ENCODE measurements at places on chromosomes 3 and 15.

DNA sequence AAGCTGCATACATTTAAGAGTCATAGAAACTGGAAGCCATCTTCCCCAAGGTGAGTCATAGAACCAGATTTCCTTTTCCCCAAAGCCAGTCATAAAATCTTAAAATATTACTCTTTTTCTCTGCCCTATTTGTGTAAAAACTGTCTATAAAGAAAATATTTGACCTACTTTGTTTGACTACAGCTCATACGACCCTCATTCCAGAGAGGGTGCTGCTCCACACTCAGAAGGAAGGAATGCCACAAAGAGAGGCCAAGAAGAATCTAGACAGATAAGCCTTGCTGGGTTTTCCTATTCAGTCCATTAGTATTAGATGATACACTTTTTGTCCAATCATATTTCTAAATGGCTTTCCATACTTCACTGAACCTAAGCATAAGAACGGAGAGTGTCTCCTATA is 671.6 kb upstream of the SGO1 start:
- DNase-seq = no peak

- no peak for DNase-seq
Observed at GRCh38 chr15:41010345-41010744, 57.1 kb downstream of the CHAC1 start.

DNA sequence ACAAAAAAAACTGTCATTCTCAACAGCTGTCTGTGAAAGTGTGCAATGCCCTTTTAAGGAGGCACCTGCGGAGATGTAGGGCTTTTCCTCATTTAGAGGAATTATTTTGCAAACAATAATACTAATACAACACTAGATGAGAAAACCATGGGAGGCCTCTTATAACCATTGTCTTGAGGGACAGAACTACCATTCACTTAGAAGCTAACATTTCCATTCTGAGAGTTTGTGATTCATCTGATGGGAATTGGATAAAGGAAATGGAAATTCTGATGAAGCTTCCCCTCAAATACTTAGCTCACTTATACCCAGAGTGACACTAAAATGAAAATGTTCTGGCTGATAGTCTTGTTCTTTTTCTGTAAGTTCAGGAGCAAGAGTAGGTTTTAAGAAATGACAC is 147.7 kb downstream of the CADPS start:
- no peak for DNase-seq

DNA sequence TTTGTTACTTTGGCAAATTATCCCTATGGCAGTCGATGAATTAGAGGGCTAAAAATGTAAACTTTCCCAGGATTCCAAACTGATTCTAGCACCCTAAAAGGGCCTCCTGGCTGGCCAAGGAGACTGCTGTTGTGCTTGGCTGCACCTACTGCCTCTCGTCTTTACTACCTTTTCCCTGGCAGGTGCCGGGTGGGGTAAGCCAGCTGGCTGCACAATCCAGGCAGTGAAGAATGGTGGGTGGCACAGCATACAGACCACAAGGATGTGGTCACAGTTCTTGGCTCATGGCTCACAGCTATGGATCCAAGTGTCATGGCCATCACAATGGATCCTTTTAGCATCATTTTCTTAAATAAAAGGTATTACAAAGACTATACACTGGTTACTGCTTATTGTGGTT is 20.7 kb upstream of the SLC25A26 start:
- no peak for DNase-seq

DNA sequence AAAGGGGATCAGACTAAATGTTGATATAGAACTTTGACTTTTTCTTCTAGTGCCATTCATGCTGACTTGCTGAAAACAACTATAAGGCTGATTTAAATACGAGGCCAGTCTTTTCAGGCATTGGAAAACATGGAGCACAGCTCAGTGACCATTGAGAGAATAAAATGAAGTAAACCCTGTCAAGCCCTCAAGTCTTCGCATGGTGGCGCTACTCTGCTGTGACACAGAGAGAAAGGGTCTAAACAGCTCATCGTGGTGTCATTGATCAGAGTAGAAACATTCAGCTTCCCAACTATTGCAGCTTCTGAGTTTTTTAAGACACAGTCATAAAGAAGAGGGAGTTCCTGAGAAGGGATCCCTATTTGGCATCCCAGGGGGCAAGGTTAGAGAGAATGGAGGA is 716.2 kb downstream of the DIPK2A start:
- no peak for DNase-seq

GRCh38 chr15:41862515-41863116 is 24.0 kb downstream of the PLA2G4B start:
- no peak for DNase-seq

DNA sequence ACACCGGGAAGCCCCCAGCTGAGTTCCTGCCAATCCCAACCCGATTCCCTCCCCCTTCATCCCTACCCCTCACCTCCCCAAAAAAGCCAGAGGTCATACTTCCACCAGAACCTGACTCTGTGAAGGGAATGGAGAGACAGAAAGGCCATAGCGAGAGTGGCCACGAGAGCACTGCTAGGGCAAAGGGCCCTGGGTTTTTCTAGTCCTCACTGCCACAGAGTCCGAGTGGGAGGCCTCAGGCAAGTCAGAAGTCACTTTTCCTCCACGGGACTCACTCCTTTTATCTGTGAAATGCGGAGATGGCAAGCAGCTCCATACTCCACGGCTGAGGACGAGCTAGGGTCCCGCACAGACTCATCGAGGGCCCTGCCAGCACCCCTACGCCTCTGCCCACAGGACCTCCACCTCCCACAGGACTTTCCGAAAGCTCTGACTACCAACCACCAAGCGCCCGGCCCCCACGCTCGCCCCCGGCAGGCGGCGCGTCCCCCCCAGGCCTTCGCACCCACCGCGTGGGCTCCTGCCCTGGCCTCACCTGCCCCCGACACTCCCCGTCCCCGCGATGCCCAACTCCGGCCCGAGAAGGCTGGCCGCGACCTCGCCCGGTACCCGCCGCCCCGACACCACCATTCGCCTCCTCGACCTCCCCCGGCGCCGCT is 792 bp downstream of the ATP13A3 start:
- peak; percentile 76 for DNase-seq

DNA sequence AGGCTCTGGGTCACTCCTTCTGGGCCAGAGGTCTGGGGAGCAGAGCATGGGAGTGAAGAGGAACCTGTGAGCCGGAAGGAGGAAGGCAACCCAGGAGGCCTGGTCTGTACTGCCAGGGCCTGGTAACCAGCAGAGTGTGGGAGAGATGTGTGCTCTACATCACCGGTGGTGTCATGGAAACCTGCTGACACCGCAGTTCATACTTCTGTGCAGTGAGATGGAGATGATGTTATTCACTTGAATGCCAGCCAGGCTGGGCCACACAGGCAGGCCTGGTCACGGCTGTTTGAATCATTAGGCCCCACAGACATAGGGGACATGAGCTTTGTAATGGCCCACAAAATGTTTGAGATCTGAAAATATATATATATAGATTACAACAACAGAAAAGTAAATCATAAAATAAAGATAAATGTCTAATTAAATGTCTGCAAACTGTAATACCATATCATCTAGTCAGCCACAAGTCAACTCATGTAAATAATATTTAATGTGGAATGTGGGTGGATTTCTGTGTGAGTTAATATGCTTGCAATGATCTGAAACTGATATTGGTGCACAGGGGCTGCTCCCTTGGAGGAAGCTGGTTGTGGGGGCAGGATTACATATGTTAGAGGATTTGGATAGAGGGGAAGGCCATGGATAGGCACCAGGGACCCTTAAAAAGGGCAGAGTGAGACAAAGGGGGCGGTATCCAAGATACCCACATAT is 108.5 kb upstream of the PFN2 start:
- DNase-seq = no peak

Measured in activated naive CD4-positive, alpha-beta T cell treated with Interleukin-2 at 50 U/mL for 16 hours (primary cell).